ENCODE measurements at places on chromosomes 1 and 21.

GRCh38 chr1:16975838-16976237, 4.6 kb downstream of the MFAP2 start:
- DNase-seq, result no peak

- DNase-seq, result no peak
Measured at GRCh38 chr1:185581020-185581419, 153.2 kb upstream of the HMCN1 start.

- DNase-seq, result no peak
Measured at GRCh38 chr1:189637041-189637440, 840.6 kb downstream of the BRINP3 start.

DNA sequence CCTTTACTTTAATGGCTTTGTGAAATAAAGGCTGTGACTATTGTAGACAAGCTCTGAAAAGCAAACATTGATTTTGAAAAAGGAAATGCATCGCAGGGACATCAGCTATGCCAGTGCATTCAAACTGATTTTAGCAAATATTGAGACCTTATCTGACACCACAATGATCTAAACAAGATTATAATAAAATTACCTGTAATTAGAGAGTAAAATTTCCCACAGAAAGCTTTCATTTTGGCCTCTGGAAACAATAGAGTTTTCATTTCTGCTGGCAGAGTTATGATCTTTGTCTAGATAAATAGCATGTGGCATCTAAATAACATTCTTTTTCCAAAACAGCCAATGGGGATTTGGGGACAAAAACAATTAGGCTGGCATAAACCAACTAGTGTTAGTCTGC, 650.4 kb upstream of the PRMT6 start:
- DNase-seq, result no peak

GRCh38 chr1:45337630-45338325, 2.2 kb upstream of the TOE1 start:
- no peak for DNase-seq

GRCh38 chr1:42186152-42186551, 21.6 kb upstream of the GUCA2A start:
- no peak for DNase-seq

GRCh38 chr1:29283804-29284195, 47.5 kb downstream of the PTPRU start:
- DNase-seq, result no peak

DNA sequence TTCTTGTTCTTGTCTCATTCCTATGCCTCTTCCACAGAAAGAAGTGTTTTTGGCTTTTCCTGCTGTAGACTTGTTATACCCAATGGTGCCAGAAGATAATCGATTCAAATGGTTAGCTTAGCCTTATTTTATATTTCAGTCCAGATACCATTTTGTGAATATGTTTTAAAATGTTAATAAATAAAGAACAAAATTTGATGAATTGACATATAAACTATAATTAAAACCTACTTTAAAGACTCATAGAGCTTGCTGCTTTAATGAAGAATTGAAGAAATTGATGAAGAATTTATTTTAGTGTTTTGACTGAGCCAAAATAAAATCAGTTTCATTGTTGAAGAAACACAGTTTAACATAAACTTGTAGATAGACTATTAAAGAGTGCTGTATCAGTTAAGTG, 152.8 kb downstream of the MAGI3 start:
- DNase-seq, result no peak

DNA sequence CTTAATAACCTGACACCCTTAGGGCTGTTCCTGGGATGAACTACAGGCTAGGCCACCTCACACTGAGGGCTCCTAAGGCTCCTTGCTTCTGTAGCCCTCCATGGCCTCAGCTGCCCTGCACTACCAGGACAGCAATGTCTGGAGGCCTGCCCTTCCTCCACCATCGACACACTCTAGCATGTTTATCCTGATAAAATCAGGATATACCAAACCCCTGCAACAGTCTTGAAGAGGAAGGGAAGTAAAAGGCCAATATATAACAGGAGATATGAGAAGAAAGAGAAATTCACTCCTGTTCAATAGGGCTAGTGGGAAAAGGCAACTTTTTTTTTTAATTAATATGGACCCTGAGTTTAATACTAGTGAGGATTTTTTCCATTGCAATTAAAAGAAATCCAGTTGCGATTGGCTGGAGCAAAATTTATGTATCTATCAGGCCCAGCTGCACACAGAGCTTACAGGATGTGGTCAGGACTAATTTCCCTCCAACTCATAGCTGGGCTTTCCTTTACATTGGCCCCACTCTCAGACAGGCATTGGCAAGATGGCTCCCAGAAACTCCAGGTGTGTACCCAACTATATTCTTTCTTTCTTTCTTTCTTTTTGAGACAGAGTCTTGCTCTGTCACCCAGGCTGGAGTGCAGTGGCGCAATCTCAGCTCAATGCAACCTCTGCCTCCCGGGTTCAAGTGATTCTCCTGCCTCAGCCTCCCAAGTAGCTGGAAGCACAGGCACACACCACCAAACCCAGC, 13.5 kb upstream of the ATP2B4 start:
- DNase-seq, result no peak

DNA sequence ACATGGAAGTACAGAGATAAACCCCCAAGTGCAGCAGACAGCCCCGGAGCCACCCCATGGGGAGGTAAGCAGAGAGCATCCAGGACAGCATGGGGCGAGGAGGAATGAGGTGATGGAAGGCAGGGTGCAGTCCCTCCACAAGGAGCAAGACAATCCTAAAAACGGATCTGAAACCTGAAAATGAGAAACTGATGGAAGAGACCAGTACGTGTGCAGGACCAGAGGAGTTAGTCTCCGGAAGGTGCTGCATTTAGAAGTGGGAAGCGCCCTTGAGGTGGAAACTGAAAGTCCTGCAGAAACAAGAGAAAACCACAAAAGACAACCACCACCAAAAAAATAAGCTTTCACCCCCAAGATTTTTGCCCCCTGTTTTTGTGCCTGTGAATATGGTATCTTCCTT, 17.4 kb upstream of the DDOST start:
- DNase-seq, result no peak

GRCh38 chr21:45859041-45859761, 122.4 kb upstream of the COL6A1 start:
- DNase-seq, result no peak

GRCh38 chr1:86389307-86389706, 6.8 kb downstream of the ODF2L start:
- no peak for DNase-seq

GRCh38 chr1:23619299-23620188, 60.2 kb upstream of the ID3 start:
- DNase-seq, result peak; percentile 20

DNA sequence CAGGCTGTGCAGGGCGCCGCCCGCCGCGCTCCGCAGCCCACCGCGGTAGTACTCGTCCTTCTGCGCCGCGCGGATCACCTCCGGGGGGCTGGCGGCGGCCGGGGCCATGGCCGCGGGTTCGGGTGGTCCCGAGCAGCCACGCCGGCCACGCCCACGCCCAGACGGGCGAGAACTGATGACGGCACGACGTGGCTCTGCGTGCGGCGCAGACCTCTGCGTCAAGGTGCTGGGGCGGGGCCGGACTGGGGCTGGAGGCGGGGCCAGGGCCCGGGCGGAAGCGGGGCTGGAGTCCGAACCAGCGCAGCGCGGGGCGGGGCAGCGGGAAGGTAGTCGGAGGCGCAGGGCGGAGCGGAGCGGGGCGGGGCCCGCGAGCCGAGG, at the start of gene PEX10:
TSS of gene PEX10 (minus strand) at position 170 of the 378 bp plus-strand sequence. CDS start at position 108, 62 bp downstream.
- DNase-seq, result peak; percentile 94

DNA sequence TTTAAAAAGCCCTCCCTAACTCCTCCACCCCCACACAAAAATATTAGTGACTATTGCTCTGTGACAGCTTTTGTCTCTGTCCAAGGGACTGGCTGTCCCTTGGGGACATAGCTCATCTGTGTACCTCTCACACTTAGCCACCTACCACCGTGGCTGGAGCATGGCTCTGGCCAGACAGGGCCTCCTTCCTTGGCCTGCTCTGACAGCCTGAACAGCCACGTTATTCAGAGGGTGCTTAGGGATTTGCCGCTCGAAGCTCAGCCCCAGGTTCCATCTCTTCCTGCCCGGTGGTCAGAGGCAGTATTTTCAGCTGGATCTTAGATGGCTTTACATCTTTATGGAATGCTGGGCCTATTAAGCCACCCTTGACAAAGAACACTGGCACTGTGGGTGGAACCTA, 6.1 kb upstream of the CELSR2 start:
- DNase-seq, result no peak

DNA sequence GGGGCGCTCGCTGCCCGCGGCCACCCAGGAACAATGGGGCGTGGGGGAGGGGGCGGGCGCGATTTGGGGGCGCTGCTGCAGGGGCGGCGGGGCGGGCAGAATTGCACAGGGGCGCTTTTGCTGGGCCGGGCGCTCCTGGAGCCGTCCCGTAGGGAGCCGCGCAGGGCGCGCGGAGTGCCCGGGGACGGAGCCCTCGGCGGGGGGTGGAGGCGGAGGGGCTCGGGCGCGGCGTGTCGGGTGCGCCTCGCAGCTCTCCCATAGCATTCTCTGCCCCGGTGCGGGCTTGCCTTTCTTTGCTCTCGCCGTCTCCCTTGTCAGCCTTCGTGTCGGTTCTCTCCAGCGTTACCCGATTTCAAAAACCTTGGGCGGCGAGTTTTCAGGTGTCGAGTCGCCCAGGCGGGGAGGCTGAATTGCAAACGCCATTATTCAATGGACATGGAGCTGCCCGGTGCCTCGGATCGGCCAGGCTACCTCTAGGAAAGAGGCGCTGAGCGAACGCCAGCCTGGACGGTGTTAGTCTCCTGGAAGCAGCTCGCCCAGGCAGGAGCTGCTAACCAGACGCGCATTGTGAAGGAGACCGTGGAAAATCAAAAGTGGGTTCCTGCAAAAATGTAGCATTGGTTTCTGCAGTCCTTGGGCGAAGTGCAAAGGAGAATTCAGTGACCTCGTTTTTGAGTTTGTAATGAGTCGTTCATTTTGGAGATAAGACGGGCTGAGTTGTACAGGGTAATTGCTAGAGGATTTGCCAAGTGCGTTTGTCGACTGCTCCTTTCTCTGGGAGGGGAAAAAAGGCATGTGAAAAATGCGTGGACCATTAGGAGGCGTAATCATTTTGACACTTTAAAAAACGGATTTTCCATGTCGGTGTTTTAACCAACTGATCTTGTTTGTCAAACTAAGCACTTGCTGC, 626 bp downstream of the CXADR start:
- no peak for DNase-seq

DNA sequence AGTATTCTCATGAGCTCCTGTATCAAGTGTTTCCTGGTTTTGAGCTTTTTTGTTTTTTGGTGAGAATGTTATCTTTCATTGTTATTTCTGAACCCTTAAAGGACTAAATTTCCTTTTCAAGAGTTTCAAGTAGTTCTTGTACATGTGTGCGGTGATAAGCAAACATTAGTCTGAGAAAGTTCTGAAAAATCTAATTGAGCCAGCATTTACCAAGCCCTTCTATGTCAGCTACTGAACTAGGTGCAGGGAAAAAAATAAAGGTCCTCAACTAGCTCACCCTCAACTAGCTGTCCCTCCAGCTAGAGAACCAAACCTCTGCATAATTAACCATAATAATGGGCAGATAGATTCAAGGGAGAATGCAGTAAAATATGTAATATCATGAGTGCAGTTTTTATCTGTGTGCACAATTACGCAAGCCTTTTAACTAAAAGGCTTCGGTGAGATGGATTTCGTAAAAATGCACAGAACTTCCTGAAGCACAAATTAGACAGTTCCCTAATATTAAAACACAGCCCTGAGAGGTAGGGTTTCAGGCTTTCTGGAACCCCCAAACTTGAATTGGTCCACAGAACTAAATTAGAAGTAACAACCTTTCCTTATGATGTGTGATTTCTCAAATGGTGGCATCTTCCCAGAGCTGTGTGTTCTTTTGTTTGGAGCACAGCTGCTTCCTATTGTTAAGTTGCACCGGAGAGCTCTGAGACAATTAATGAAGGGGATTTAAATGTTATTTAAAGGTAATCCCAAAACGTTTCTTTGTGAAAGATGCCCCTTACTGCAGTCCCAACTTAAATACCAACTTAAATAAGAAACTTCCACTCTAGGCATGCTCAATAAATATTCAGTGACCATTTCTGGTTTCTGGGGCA, 165.8 kb downstream of the NFIA start:
- no peak for DNase-seq

GRCh38 chr1:6490181-6491080, 1.0 kb downstream of the PLEKHG5 start:
- peak; percentile 59 for DNase-seq

- no peak for DNase-seq
Measured at GRCh38 chr1:93738075-93738622, 56.5 kb upstream of the BCAR3 start.

DNA sequence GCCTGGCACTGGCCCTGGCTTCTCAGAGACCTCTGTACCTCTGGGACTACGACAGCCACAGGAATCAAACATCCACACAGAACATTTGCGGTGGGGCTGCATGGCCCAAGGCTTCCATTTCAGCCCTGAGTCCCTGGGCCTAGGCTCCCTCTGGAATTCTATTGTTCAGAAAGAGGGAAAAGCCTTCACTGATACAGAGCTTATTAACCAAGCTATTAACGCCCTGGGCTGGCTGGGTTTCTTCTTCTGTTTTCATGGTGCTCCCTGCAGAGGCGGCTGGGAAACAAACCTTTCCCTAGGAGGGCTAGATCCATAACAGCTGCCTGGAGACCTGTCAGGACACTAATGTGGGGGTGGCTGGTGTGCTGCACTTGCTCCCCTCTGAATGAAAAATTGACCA, 88.2 kb downstream of the KAZN start:
- DNase-seq, result no peak

- no peak for DNase-seq
Measured at GRCh38 chr1:229035054-229035747, 235.7 kb upstream of the RAB4A start.

DNA sequence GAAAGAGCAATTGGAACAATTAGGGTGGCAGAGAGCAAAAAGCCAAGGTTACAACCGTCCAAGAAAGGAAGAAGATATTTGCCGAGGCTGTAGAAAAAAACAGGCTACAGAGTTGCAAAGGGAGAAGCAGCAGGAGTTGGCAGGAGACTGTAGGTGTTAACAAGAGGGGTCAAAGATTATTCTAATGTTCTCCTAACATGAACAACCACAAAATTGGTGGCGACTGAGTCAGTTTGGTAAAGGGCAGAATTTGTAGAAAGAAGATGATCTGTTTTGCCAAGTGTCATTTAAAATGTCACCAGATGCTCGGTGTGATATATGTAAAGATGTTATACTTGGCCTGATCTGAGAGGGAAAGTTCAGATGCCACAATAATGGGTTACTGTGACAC, 401 bp upstream of the PRUNE1 start:
- DNase-seq, result no peak

- no peak for DNase-seq
Measured at GRCh38 chr1:119285482-119285881, 83.1 kb upstream of the HAO2 start.

- DNase-seq, result no peak
Measured at GRCh38 chr1:15256584-15256983, 9.6 kb downstream of the FHAD1 start.

DNA sequence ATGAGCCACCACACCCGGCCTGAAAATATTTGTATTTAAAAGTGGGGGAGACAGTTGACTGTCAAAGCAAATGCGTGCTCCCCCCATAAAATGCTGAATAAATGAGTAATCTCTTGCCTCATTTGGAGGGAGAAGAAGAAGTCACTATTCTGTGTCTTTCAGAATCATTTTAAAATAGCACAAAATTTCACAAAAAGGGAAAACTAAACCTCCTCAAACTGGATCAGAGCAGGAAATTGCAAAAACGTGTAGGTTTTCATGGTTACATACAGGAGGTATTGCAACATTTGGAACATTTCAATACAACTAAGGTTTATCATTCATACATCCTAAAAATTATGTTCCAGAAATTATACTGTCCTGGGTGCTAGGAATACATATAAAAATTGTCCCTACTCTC, 13.6 kb downstream of the MTF1 start:
- DNase-seq, result no peak

GRCh38 chr1:198620951-198621824, 17.7 kb upstream of the PTPRC start:
- no peak for DNase-seq
